ENCODE measurements at places on chromosomes 16 and 17.

DNA sequence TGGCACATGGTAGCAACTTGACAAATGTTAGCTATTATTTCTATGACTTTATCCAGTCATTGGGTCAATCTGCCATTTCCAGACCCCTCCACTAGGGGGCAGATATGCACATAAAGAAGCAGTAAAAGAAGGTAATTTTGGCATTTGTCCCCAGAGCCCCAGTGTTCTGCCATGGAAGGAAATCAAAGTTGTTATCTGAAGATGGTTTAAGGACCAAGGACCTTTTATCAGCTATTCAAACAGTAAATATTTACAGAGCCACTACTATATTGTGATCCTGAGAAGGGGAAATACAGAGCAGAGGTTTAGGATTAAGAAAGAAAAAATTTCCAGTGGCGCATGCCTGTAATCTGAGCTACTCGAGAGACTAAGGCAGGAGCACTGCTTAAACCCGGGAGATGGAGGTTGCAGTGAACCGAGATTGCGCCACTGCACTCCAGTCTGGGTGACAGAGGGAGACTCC, 20.0 kb downstream of the TRAF4 start:
- peak; percentile 72 for DNase-seq

- no peak for DNase-seq
Observed at GRCh38 chr17:8938933-8939332, 26.6 kb downstream of the PIK3R5 start.

DNA sequence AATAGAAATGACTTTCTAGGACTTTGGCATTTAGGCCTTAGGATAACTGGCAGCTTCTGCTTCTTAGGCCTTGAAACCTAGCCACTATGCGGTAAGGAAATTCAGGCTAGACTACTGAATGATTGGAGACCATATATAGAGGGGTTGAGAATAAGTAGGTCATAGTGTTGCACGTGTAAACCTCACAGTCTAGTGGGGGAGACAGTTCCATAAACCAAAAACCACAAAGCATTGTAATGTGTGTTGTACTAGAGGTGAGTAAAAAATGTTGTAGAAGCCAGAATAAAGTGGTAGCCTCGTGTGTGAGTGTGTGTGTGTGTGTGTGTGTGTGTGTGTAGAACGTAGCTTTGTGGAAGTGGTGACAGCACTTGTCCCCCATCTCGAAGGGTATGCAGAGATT, 188.5 kb downstream of the MAP2K6 start:
- DNase-seq, result peak; percentile 5

GRCh38 chr17:61160204-61160603, 239.4 kb upstream of the TBX2 start:
- DNase-seq, result no peak

DNA sequence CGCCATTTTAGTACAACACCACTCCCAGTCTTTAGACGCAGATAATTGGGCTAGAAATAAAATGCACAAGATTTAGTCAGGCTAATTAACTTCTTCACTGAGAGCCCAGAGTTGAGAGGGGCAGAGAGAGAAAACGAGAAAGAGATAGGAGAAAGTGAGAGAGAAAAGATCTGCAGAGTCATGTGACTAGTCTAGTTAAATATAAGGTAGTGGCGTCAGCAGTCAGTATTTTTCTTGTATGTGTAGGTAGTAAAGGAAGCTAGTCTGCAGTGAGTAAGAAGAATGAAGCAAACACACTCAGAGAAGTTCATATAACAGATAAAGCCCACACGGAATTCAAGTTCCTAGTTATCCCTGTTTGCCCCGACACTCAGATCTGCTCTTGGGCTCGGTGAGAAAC, 392.6 kb upstream of the ERCC4 start:
- DNase-seq, result no peak

GRCh38 chr16:65125871-65126270, 4.0 kb upstream of the CDH11 start:
- DNase-seq, result peak; percentile 92

DNA sequence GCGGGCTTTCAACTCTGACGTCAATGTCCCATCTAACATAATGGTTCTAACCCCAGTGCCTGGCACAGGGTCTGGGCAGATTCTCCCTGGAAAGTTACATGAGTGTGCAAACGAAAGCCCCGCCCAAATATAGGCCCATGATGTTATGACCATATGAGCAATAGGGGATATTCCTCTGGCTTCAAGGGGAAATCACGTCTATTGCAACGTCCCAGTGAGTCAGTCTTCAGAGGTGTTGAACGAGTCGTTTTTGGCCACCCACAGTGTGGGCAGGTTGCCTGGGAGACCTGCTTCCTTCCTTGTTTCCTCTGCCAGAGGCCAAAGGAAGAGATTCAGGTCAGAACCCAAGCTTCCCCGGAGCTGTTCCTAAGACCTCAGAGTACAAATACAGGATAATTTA, 30.3 kb downstream of the PIK3R5 start:
- DNase-seq, result no peak

GRCh38 chr17:71764505-71764904, 356.3 kb upstream of the SOX9 start:
- DNase-seq, result no peak

- no peak for DNase-seq
Observed at GRCh38 chr16:55491691-55492090, 12.7 kb downstream of the MMP2 start.

- DNase-seq, result no peak
Observed at GRCh38 chr17:62616993-62617893, 10.2 kb upstream of the MRC2 start.

- DNase-seq, result peak; percentile 34
Observed at GRCh38 chr16:50737420-50737959, 4.4 kb upstream of the CYLD start.

GRCh38 chr16:89556750-89557689, 3.5 kb upstream of the RPL13 start:
- DNase-seq, result peak; percentile 57

GRCh38 chr16:31400191-31400590, 7.1 kb downstream of the ITGAD start:
- no peak for DNase-seq

- no peak for DNase-seq
Observed at GRCh38 chr17:57538736-57539456, 206.2 kb downstream of the CCDC182 start.

- no peak for DNase-seq
Observed at GRCh38 chr16:450785-451512, 25.5 kb downstream of the RAB11FIP3 start.

- DNase-seq, result no peak
Observed at GRCh38 chr16:69239851-69240250, 52.9 kb downstream of the SNTB2 start.

DNA sequence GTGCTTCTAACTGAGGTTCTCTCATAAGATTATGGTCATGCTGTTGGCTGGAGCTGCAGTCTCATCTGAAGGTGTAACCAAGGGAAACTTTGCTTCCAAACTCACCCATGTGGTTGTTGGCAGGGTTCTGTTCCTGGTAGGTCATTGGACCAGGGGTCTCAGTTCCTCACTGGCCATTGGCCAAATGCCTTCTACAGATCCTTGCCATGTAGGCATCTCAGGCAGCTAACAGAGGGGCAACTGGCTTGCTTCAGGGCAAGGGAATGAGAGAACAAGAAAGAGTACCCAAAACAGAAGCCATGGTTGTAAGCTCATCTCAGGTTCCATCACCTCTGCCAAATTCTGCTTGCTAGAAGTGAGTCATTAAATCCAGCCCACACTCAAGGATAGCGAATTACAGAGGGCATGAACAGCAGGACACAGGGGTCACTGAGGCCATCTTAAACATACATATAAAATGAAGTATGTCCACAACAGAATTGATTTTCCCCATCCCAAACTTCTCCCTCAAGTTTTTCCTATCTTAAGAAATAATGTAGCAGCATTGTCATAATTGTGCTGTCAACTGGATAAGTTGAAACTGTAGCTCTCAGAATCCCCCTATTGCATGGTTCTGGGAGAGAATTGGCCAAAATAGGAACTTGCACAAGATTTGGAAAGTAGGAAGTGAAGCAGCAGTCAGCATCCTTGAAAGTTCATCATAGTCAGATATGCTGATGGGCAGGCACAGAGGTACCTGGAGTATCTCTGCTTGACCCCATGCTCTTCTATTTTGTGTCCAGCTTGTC, 42.4 kb upstream of the CES5A start:
- DNase-seq, result no peak
